ENCODE measurements at places on chromosomes 16 and 17.

DNA sequence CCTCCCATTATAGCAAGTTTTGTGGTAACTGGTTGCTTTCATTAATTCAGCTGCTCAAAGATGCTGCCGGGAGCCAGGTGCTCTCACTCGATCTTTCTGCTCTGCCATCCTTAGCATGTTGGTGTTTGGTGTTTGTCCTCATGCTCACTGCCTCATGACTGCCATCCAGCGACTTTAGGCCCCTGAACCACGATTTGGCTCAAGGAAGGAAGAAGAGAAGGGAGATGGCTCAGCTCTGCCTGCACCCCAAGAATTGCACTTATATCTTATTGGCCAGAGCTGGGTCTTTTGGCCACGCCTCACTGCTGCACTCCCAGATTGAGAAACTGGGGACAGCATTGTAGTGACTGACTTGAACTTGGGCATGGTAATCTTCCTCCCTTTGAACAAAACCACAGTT, 52.7 kb downstream of the ARSG start:
- no peak for DNase-seq

DNA sequence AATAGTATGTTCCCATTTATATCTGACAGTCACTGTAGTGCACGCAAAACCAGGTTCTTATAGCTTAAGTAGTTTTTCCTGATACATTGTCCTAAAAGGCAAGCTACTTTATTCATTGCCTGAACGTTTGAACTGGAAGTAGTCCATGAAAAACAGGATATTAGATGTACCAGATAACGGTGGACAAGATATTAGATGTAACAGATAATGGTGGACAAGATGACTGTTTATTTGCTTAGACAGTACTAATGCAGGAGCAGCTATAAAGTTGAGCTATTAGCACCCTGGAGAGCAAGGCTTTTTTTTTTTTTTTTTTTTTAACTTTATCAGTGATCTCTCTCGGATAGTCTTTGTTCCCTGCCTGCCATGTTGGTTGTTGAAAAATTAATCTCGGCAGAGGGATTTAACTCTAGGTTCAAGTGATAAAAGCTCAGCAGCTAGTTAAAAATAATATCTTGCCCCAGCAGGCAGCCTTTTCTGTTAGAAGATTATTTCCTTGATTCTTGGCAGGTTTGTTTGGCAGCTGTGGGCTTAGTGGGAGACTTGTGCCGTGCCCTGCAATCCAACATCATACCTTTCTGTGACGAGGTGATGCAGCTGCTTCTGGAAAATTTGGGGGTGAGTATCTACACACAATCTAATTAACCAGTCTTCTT, 17.3 kb upstream of the TBKBP1 start:
- no peak for DNase-seq

DNA sequence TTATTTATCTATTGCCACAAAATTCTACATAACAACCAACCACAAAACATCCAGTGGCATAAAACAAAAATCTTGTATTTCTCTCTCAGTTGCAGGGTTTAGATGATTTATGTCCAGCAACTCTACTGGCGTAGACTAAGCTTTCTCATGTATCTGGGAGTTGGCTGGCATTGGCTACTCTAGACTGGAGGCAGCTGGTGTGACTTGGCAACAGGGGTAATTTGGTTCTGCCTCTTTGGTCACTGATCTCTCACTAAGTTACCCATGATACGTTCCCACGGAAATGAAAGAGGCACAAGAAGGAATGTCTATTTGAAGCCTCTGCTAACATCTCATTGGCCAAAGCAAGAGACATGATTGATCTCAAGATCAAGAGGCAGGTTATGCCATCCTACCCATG, 144.0 kb downstream of the HS3ST3B1 start:
- DNase-seq: no peak

- DNase-seq: no peak
Measured at GRCh38 chr17:2064147-2064489, 9.2 kb downstream of the HIC1 start.

- no peak for DNase-seq
Measured at GRCh38 chr17:39800540-39800939, 62.8 kb downstream of the GRB7 start.

- DNase-seq: no peak
Measured at GRCh38 chr17:9185142-9185541, 163.8 kb downstream of the NTN1 start.

DNA sequence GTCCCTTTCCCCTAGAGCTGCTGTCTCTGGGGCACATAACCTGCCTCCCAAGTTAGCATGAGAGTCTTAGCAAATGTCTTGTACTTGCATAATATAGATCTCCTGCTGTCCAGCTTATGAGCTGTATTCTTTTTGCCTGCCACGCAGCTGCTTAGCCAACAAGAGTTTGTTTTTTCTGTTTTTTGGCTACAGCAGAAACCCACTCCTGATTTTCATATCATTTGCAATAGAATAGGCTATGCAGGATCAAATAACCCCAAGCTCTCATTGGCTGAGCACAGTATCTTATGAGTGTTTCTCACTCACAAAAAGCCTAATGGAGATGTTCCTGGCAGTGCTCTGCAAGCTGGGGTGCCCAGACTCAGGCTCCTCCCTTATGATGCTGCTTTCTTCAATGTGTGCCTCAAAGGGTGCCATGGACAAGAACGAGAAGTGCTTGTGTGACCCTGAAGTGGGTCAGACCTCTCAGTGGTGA, 23.1 kb downstream of the B9D1 start:
- DNase-seq: no peak

GRCh38 chr16:30447512-30448226, 2.0 kb upstream of the SEPHS2 start:
- no peak for DNase-seq

All from stimulated activated CD8-positive, alpha-beta memory T cell treated with anti-CD3 and anti-CD28 coated beads, Interleukin-15, amount 100 ng/mL, for 1 hour (primary cell).